MG63 (cell line): ENCODE measurements at places on chromosomes 12 and 14. TPM values are rescaled to one million over a fixed set of nuclear protein-coding genes. Genes with fewer than 3 reads are reported as not detected.

DNA sequence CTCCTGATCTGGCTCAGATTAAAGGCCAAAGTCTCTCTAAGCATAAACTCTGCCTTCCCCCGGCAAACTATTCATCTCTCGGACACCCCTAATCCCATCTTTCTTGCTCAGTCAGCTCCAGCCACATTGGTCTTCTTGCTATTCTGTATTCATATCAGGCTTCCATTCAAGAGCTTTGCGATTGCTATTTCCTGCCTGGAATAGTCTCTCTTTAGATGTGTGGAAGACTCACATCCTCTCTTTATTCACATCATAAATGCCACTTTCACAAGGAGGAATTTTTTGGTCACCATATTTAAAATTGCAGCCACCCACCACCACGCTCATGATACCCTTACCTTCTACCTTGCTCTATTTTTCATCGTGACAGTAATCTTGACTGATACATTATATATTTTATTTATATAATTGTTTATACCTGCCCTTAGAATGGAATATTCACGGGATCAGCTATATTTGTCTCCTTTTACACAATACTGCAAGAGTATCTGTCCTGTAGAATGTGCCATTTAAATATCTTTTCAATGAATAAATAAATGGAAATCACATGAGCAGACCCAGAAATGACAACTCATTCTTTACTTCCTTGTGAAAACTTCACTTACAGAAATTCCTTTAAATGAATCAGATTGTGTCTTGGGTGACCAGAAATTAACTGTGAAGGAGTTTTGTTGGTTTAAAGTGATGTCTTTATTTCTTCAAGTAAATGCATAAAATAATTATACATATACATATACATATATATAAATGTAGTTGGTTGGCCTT, 780.6 kb upstream of the FLRT2 start:
- no peak for DNase-seq

DNA sequence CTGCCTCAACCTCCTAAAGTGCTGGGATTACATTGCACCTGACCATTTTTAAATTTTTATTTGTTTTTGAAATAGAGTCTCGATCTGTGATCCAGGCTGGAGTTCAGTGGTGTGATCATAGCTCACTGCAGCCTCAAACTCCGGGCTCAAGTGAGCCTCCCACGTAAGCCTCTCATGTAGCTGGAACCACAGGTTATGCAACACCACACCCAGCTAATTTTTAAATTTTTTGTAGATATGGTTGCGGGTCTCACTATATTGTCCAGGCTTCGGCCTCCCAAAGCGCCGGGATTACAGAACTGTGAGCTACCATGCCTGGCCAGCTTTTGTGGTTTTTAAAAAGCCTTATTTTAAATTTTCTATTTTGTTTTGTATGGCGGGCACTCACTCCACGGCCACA, 2.2 kb upstream of the DRAM1 start:
- no peak for DNase-seq

- DNase-seq: no peak
These were observed 7.9 kb downstream of the IFI27L2 start for GRCh38 chr14:94121485-94121884.

Gene RXYLT1
- 25.5 and 38.1 TPM in 2 replicates for total RNA-seq

GRCh38 chr14:76245097-76245496, 93.4 kb downstream of the GPATCH2L start:
- no peak for DNase-seq

- DNase-seq: no peak
These were observed 30.9 kb upstream of the WDR89 start for GRCh38 chr14:63672417-63673180.

DNA sequence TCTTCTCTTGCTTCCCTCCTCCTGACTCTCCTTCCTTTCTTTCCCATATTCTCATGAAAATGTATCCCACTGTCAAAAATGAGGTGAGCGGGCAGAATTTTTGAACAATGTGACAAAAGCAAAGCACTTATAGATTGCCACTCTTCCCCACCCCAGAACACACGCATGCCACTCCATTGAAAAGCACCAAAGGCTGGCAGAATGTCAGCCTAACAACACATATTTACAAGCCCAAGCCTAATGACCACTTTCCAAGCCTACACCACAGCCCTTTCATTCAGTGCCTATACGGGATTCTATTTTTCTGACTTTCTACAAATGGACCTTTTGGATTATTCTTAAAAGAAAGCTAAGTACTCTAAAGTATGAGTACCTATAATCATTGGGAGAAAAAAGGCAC, 62.9 kb upstream of the METAP2 start:
- no peak for DNase-seq
